ENCODE measurements at places on chromosomes 6 and 20.

- DNase-seq: no peak
Measured at GRCh38 chr6:44126320-44127149, 717 bp downstream of the MRPL14 start.

DNA sequence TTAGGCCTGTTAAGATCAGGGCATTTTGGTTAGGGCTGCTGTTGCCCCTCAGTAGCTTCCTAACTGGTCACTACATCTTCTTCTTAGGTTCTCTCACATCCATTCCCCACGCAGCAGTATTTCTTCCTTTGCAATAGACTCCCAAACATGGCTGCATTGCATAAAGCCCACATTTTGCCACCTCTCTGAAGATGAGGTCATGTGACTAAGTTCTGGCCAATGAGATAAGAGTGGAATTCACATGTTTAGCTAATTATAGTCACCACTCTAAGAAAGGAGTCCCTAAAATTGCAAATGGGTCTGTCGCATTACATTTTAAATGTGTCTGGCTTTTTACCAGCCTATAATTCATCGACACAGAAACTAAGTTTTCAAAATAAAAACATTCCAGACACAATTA, 9.3 kb upstream of the DOK5 start:
- no peak for DNase-seq

DNA sequence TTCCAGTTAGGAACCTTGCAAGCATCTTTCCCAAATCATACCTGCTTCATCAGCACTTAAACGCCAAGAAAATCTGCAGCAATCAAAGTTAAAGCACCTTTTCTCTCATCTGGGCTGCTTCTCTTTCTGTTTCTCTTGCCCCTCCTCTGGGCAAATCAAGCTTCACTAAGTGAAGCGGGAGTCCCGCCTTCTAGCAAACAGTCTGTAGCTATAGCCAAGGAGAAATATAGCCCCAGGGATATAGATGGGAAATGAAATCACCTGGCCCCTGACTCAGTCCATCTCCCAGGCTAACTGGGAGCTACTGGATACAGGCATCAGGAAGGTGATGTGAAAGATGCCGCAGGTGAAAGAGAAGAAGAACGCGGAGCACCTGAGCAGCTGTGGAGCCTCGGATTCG, 481.9 kb downstream of the C6orf118 start:
- no peak for DNase-seq

DNA sequence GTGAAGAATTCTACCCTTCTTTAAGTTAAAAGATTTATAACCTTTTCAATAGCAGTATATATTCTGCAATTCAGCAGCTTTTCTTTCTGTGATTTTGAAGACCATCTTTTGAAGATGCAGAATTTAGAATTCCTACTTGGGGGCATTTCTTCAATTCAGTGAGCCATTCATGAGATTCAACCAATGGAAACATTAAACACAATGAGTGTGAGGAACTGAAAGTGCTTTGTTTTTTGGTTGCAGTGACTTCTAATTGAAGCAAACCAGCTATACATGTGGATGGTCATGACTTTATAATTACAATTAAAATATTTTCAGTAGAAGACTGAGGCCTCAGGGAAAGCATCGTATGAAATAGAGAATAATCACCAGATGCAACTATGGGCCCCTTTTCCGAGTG, 108.3 kb downstream of the CARMIL1 start:
- no peak for DNase-seq

DNA sequence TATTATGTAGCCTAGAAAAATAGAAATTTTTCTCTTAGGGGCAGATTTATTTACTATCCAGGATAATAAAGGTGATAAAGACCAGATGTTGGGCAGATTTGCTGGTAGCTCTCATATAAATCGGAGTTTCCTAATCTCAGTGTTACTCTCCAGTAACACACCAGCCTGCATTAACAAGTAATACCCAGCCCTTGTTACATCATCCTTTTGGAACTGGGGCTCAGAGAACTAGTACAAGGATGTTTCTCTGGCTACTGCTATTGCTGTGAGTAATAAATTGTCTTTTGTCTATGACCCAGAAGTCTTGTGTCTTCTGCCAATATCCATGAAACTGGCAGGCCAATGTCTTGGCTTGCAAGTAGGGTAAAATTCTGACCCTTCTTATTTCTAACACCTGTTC, 16.8 kb downstream of the TPD52L1 start:
- no peak for DNase-seq

- no peak for DNase-seq
Measured at GRCh38 chr6:67914419-67914818, 720.7 kb upstream of the ADGRB3 start.

- DNase-seq: no peak
Measured at GRCh38 chr6:46755865-46756264, 9.1 kb downstream of the ANKRD66 start.

DNA sequence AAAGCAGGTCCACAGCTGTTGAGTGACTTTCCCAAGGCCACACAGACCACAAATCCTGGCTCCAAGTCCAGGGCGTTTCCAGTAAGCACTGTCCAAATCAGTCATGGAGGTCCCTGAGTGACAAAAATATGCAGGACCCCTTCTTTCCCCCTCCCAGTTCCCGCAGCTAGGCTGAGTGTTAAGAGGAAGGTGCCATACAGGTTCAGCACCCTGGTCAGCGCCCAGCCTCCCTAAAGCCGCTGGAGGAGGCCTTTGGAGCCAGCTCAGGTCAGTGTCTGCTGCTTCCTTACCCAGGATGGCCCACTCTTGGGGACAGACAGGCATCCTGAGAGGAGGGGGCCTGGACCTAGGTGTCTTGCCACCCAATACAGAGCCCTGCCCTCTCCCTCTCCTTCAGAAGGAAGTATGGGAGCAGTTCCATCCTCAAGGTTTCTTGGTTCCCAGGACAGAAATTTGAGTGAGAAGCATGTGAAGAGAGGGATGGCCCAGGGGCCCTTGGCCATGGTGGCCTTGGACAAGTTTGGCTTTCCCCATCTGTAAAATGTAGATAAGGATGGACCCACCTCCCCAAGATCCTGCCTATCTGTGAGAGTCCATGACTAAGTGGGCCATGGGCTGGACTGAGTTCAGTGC, 13.2 kb downstream of the TMEM74B start:
- DNase-seq: no peak

DNA sequence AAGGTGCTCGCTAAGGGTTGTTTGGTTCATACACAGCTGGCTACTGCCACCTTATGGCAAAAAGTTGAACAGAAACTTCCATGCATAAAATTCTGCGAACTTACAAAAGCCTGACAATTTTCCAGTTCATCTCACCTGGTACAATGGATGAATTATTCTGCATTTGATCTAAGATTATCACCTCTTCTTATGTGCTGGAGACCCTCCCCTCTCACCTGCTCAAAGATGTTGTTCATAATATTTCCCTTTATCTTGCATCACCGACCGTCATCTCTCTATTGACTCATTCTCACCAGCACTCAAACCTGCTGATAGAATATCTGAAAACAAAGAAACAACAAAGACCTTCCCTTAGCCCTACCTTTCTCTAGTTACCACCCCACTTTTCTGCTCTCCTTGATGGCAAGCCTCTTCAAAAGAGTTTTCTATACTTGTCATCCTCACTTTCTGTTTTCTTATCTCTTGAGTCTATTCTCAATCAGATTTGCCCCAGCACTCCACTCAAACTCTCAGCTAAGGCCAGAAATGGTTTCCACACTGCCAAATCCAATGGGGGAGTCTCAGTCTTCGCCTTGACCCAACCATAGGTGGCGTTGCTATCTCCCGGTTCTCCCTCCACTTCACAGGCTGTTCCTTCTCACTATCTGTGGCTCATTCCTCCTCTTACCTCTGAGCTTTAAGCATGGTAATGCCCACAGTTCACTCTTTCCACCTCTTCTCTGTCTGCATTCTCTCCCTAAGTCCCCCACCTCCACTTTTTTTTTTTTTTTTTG, 25.8 kb downstream of the SNRNP48 start:
- no peak for DNase-seq

DNA sequence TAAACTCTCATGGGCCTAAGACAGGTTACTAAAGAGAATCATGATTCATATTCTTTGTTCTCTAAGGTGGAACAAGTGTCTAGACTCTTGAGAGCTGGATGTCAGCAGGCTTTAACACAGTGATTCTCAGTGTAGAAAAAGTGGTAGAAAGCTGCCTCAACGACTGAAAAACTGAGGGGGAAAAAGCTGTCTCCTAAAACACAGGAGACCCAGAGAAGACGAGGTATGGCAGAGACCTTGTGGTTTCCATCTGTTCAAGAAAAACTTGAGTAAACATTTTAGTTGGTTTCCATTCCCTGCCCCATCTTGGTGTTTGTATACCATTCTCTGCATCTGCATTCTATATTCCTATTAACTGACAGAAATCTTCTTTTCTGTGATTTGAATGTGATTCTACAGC, 57.6 kb upstream of the MAP3K7 start:
- no peak for DNase-seq

GRCh38 chr6:30705620-30706019, 11.5 kb downstream of the MDC1 start:
- DNase-seq: no peak

DNA sequence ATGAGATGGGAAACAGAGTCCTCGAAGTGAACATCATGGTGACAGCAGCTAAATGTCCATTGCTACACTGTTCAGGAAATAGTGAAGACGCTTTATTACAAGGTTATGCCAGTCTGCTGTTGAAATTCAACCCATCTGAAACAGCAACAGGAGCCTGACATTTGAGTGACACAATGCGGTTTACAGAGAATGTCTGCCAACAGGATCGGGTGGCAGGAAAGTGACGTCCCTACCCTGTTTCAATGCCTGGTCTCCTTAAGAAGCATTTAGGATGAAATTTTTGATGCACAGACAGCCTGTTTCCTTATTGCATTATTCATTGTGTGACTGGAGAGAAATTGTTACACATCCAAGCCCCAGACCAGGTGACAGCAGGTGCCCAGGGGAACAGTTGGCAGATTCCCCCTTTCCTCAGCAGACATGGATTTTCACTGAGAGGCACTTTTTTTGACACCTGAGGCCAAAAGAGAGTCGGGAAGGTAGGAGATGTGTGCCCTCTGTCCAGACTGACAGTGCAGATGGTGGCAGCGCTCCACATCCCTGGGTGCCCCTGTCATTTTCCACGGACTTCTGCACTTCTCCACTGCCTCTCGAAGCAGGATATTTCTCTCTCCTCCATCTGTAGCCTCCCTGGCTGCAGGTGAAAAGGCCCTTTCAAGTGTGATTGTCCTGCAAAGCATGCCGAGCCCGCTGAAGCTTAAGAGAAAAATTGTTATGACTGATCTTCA, 87.9 kb downstream of the BFSP1 start:
- no peak for DNase-seq

GRCh38 chr6:146805546-146806325, 207.0 kb downstream of the ADGB start:
- DNase-seq: no peak

GRCh38 chr6:141117874-141118273, 1014.9 kb upstream of the GJE1 start:
- no peak for DNase-seq

- DNase-seq: no peak
Measured at GRCh38 chr6:2669067-2669700, 81.5 kb downstream of the MYLK4 start.

DNA sequence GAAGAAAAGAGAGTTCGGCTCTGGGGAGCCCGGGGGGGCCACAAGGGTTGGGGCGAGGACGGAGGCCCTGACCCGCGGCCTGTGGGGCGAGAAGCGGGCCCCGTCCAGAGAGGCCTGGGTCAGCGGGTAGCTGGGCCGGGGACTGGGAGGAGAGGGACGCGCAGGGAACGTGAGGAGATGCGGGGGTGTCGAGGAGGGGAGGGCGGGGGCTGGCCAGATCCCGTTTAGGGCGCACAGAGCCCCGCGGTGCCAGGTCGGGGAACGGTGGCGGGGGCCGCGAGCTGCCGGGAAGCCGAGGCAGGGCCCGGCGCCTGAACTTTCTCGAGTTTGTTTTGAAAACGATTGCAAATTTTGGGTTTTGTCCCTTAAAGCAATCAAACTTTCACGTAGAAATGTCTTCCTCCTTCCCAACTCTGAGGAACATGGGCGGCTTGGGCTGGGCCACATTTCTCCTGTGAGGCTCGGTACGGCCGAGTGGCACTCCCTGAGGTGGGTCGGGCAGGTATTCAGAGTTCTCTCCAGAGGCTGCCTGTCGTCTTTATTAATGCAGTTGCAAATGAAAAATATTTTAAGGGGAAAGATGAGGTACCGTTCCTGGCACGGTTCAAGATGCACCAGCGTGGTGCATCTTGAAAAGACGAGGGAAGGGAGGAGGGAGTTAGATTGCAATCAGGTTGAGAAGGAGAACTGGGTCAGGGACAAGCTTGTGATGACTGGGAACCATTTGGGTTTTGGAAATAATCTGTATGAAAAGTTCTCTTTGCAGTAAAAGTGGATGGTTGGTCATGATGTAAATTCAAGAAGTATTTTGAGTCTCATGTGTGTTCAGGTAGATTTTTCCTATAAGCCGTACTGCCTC, 972 bp downstream of the RNF8 start:
- DNase-seq: no peak

- no peak for DNase-seq
Measured at GRCh38 chr6:127198549-127198948, 68.1 kb upstream of the RNF146 start.

GRCh38 chr20:9103955-9104354, 35.1 kb downstream of the PLCB4 start:
- no peak for DNase-seq

DNA sequence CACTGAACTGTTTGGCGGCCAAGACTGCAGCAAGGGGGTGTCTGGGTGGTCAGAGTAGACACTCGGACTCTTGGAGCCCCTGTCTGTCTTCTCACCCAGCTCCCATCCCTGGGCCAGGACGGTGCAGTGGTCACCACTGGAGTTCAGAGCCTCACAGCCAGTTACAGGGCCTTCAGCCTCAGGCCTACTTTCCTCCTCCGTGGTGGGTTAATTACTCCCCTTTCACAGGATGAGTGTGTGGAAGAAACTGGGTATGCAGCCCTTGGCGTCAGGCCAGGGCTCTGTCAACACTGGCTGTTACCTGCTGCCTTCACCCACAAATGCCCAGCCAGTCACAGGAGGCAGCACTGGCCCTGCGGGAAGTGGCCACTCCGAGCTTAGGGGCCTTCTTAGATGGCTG, 1.8 kb upstream of the YTHDF1 start:
- no peak for DNase-seq

DNA sequence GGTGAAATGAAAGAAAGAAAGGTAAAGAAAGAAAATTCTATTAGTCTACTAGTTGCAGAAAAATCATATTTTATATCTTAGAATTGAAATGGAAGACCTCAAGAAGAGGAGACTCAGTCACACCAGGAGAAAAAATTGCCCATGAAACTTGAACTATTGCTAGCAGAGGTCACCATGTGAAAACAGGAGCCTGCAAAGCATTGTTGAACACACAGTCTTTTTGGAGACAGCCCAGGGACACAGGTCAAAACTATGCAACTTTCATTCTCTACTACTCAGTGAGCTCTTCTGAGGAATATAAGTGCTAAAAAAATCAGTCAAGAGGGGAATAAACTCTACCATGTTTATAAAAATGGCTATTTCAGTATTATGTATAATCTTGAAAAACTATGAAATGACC, 89.8 kb upstream of the TENT5A start:
- DNase-seq: no peak

GRCh38 chr6:169165561-169166300, 87.9 kb downstream of the THBS2 start:
- DNase-seq: no peak

- no peak for DNase-seq
Measured at GRCh38 chr6:32255199-32256153, 31.6 kb upstream of the NOTCH4 start.

All from cortex of kidney (tissue), 1 donor.